ENCODE measurements at places on chromosomes 5 and 9.

GRCh38 chr5:176636426-176636825, 6.0 kb downstream of the EIF4E1B start:
- DNase-seq: no peak

DNA sequence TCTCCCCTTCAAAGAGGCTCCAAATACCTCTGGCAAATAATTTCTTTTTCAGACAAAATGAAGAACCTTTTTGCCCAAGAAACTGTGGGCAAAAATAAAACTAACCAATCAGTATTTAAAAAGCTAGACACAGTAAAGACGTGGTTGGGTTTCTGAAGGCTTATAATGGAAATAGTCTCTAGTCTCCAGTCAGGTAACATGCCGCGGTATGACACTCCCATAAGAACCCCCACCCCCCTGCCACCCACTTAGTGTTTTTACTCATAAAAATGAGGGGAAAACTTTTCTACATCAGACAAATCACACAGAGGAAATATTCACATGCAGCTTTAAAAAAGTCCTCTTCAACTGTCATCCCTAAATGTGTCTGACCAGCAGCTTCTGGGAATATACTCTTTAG, 105.3 kb downstream of the THBS4 start:
- peak; percentile 5 for DNase-seq

DNA sequence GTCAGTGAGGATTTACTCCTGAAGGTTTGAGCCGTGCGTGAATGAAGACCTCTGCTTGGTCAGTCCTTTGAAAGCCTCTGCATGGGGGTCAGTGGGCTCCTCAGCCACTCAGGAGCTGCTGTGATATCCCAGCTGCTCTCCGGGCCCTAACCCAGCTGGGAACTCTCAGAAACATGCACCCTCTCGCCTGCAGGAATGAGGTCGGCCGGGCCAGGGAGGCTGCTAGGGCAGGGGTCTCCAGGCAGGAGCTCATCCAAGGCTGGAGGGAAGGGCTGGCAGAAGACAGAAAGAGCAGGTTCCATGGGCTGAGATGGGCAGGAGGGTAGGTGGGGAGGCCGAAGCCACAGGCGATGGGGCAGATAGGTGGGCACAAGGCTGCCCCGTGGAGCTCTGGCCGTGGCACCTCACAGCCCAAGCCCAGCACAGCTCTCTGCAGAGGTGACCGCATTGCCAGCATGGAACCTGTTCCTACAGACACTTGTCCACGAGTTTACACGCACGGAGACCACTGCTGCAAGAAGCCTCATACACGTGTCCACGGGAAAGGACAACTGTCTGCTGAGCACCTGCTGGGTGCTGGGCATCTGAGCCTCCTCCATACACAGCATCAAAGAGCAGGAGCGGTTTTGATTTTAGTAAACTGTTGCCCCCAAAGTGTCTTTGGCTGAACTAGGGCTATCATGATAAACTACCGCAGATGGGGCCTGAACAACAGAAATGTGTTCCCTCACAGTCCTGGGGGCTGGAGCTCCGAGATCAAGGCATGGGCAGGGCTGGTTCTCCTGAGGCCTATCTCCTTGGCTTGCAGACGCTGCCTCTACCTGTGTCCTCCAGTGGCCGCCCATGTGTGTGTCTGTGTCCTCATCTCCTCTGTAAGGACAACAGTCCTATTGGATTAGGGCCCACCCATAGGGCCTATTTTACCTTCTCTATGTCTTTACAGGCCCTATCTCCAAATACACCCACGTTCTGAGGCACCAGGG, 85.2 kb upstream of the ADAMTS2 start:
- DNase-seq: no peak

- no peak for DNase-seq
Measured at GRCh38 chr5:154308443-154309370, 118.2 kb downstream of the GALNT10 start.

- DNase-seq: no peak
Measured at GRCh38 chr5:39256477-39257235, 37.3 kb upstream of the FYB1 start.

GRCh38 chr5:2739360-2740050, 12.0 kb downstream of the IRX2 start:
- no peak for DNase-seq

GRCh38 chr9:131923132-131923671, 156.5 kb downstream of the MED27 start:
- no peak for DNase-seq

GRCh38 chr5:24407466-24407865, 237.3 kb downstream of the CDH10 start:
- DNase-seq: no peak

- DNase-seq: no peak
Measured at GRCh38 chr9:77667151-77667550, 19.0 kb upstream of the GNA14 start.

GRCh38 chr9:113572076-113572861, 108.7 kb downstream of the RGS3 start:
- DNase-seq: no peak

GRCh38 chr9:135016876-135017275, 70.6 kb upstream of the OLFM1 start:
- DNase-seq: no peak

GRCh38 chr5:76145945-76146344, 62.8 kb downstream of the SV2C start:
- no peak for DNase-seq

DNA sequence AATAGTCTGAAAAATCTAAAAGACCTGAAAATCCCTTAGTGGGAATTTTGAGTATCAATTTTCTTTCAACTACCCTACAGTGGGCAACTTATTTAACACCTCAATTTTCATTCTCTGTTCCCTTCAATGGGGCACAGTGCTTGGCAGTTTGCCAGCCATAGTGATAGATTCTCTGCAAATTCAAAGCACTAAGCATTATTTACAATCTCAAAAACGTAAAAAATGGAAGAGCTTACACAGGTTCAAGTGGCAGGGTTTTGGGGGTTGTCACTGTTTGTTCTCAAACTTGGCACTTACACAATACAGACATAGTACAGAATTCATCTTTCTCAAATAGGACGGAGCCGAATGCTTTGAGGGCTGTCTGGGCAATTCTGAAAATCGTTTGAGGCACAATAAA, 515.0 kb downstream of the EFNA5 start:
- no peak for DNase-seq

DNA sequence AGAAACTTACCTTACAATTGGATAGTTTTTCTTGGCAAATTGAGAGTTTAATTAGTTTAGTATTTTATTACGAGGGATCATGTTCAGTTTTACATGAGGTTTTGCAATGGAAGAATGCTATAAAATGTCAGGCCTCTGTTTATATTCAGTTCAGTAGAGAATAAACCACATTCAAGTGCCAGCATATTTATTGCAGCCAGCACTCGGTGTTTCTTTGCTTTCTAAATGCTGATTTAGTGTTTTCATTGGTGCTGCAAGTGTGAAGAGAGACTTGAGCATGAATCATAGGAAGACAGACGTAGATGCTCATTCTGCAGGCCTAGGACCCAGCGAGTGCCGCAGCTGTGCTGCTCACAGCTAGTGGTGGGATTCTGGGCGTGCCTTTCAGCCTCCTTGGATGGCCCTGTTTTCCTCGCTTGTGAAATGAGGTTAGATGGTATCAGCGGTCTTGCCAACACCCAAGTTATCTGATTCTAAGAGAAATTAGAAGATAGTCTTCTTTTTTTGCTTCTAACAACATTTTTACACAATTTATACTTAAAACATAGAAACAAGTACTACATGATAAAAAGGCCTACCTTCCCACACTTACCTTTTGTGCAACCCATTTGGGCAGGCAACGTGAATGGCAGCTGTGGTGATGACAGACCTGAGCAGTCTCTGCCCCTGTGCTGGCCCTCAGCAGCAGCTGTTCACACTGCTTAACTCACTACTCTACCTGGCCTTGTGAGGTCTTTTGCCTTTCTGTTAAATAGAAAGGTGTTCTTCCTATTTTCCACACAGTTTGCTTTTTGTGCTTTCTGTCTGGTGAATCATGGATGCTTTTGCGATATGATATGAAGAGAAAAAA, 26.8 kb upstream of the TNFAIP8 start:
- no peak for DNase-seq

DNA sequence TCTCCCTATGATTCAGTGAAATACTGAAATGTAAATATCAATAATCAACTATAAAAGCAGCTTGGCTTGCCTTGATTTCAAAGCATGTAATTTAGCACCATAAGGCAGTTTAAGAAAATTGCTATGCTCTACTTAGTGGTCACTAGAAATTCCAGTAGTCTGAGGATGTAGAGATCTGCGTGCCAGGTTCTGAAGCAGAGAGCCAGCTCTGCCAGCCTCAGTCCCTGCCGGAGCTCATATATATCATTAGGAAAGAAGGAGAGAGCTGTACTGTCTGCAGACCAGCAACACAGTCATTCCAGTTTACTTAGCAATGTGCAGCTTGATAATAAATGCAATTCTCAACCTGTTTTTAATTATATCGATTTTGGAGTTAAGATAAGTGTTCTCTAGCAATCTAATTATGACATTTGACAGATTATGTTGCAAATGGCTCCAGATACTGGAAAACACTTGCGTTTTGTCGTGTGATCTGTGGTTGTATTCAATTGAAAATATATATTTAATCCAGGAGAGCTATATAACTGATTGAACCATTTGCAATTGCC, 540.5 kb downstream of the CTNND2 start:
- no peak for DNase-seq

DNA sequence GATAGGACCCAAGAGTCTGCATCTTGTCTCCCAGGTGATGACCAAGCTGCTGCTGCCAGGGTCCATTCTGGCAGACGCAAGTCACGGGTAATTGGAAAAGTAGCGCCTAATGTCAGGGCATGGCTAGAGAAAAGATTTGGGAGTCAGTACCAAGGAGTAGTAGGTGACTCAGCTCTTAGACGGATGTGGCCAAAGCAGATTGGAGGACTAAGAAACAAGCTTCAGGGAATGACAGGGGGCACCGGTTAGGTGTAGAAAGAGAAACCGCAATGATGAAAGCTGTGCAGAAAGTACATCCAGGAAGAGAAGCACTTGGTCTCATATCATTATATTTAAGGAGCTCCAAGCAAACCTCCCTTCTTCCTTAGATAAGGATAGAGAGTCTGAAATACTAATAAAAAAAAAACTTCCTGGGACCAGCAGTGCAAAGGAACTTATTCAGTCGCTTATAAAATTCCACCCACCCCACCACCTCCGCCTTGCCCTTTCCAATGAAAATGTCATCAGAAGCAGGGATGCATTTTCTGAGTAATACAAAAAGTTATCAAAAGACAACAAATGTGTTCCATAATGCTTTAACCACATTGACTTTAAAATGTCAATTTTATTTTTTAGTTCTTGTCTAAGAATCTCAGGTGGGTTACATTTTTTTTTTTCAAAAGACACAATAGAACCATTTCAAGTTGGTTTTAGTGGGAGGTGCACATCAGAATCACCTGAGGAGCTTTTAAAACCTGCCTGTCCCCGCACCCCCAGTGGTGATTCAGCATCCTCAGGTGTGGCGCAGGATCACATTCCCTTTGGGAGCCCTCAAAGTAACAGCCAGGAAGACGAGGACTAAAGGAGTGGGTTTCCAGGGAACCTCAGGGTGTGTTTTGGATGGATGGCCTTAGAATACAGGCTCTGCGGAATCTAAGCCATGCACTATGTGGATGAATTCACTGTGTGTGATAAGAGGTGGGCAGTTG, 31.2 kb downstream of the PTPN3 start:
- no peak for DNase-seq

GRCh38 chr9:32387256-32387655, 2.8 kb downstream of the ACO1 start:
- DNase-seq: no peak

DNA sequence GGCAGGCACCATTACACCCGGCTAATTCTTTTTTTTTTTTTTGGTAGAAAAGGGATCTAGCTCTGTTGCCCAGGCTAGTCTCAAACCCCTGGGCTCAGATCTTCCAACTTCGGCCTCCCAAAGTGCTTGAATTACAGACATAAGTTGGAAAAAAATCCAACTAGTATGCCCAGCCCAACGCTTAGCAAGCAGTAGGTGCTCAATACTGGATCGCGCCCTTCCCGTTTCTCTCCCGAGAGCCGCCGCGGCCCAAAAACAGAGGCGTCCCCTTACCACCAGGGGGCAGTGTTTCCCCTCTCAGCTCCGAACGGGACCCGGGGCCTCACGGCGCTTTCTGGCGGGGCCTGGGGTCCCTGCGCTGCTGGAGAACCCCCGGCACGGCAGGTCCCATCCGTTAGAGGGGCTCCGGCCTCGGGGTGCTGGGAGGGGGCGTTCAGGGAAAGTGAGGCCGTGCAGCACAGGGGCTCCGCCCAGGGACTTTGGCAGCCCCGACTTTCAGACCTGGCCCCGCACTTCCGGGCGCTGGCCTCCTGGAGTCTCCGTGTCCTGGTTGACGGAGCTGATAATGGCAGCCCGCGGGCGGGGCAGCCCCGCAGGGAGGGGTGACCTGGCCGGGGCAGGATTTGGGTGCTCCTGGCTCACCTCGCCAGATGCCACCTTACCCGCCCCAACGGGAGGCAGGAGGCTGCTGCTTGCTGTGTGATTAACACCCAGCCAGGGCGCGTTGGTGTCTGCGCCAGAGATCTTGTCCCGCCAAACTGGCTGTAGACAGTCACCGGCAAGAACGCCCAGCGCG, 15.2 kb downstream of the PTGES start:
- peak; percentile 59 for DNase-seq

GRCh38 chr9:136542241-136543040, 3.4 kb downstream of the NOTCH1 start:
- DNase-seq: no peak

- no peak for DNase-seq
Measured at GRCh38 chr9:5976674-5977397, 38.6 kb downstream of the RANBP6 start.

DNA sequence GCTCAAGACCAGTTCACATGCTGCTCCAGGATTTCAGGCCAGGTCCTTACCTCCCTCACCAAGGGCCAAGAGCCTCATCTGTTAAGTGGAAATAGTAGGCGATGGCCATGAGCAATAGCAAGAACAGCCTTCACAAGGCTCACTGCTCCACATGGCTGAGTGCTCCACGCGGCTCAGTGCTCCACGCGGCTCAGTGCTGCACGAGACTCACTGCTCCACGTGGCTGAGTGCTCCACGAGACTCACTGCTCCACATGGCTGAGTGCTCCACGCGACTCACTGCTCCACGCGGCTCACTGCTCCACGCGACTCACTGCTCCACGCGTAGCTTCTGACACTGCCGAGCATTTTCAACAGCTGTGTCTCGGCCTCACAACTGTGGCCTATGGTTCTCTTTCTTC, 36.4 kb upstream of the ADAMTS2 start:
- no peak for DNase-seq

GRCh38 chr9:110257956-110258355, 1.6 kb upstream of the TXN start:
- DNase-seq: no peak

GRCh38 chr9:110192531-110193261, 15.3 kb downstream of the C9orf152 start:
- DNase-seq: no peak

DNA sequence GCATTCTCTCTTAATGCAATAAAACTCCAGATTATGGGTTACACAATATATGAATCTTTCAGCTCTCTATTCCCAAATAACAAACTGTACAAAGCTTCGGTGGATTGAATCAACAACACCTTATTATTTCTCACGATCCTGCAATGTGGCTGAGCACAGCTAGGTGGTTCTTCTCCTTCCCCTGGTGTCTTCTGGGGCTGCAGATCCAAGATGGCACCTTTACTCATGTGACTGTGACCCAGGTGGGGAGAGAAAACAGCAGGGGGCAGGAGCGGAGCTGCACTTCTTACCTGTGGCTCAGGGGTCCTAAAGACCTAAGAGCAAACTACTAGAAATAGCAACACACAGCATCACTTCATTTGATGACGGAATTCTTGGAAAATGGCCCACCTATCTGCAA, 233.1 kb downstream of the IRX1 start:
- no peak for DNase-seq

GRCh38 chr5:122195802-122196394, 66.6 kb downstream of the ZNF474 start:
- DNase-seq: no peak

Data from stimulated activated CD8-positive, alpha-beta memory T cell treated with anti-CD3 and anti-CD28 coated beads, Interleukin-15, amount 100 ng/mL, for 4 hours (primary cell).